RPMI7951 (cell line): ENCODE measurements at places on chromosomes 4 and X. TPM values are rescaled to one million over a fixed set of nuclear protein-coding genes. Genes with fewer than 3 reads are reported as not detected.

The PDLIM3 gene
- total RNA-seq = 13.6 and 21.7 TPM in 2 replicates

The CLDN34 gene
- 0.29 TPM in 1 of 2 replicates, not detected in the other for total RNA-seq

The HS3ST1 gene
- under 0.01 TPM in 1 of 2 replicates, not detected in the other for total RNA-seq

The RIBC1 gene
- total RNA-seq = 1.1 and 1.6 TPM in 2 replicates

The RNF175 gene
- 3.7 and 8.0 TPM in 2 replicates for total RNA-seq

The FAM53A gene
- 0.78 and 1.1 TPM in 2 replicates for total RNA-seq

The METAP1 gene
- total RNA-seq = 46.3 and 58.8 TPM in 2 replicates

The ARHGEF9 gene
- total RNA-seq = 12.2 and 12.4 TPM in 2 replicates
